ENCODE measurements at places on chromosomes 1 and 21. TPM values are rescaled to one million over a fixed set of nuclear protein-coding genes. Genes with fewer than 3 reads are reported as not detected.

GRCh38 chr1:5908461-5909375 lies 83.5 kb downstream of the NPHP4 start:
- no peak for DNase-seq

NBPF14 gene
- 34.7 TPM for polyA plus RNA-seq

- no peak for DNase-seq
Measured at GRCh38 chr1:56922507-56922906, 43.3 kb downstream of the C8B start.

DNA sequence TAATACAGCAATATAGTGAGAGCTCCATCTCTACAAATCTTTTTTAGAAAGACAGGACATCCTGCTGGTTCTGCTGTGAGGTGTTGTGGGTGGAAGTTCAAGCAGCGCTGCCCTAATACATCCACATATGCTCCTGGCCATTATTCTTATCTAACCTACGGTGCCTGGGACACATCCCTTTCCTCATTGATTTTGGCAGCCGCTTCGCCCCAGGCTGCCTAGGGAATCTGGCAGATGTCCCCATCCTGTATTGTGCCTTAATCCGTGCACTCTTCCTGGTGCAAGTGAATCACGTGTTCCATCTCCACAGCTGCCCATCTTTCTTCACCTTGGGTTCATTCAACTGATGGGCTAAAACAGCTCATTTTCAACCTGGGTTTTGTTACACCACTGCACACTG lies 3.1 kb upstream of the UBE2G2 start:
- no peak for DNase-seq

COL24A1 gene
- 1.8 TPM for polyA plus RNA-seq

GRCh38 chr1:206578978-206579374 lies 33.3 kb downstream of the EIF2D start:
- DNase-seq = no peak

CSRP1 gene
- polyA plus RNA-seq = 125 TPM

DNA sequence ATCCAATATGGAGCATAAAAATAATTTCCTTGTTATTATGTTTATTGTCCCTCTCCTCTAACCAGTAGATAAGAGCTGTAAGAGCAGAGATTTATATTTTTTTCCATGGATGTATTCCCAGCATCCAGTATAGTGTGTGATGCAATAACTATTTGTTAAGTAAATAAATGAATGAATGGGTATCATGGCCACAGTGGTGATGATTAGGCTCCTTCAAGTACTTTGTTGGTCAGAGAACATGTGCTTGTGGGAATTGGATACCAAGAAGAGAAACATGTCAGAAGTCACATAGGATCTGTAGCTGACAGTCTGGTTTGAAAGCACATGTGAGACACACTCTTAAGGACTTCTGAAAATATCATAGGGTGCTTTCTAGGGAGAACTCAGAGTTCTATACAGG lies 588.5 kb downstream of the AGBL4 start:
- DNase-seq = no peak

CAPN8 gene
- polyA plus RNA-seq = 2.7 TPM

CFAP141 gene
- polyA plus RNA-seq = not detected

GRCh38 chr1:228836427-228836826 lies 101.1 kb downstream of the RHOU start:
- DNase-seq = no peak

DNA sequence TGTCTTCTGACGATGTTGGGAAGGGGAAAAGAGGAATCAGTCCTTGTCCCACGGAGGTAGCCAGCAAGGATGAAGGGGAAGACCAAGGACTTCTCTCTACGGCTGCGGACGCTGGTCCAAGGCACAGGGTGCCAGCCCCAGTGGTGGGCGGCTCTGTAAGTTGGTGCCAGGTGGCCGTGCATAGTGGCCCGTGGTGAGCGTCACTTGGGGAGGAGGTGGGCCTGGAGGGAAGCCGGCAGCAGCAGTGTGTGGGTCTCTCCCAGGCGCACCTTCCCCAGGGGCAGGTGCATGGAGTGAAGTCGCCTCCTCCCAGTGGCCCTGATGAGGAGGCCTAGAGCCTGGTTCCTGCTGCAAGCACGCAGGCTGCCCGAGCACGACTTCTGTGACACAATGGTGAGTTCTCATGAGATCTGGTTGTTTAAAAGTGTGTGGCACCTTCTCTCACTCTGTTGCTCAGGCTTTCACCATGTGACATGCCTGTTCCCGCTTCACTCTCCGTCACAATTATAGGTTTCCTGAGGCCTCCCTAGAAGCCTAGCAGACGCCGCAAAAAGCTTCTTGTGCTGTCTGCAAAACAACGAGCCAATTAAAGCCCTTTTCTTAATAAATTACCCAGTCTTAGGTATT lies 43.6 kb upstream of the TIAM1 start:
- DNase-seq = no peak

CD1E gene
- not detected for polyA plus RNA-seq

SPRR1A gene
- polyA plus RNA-seq = not detected

- no peak for DNase-seq
Measured at GRCh38 chr1:204241050-204241449, 27.3 kb upstream of the GOLT1A start.

ACKR1 gene
- polyA plus RNA-seq = 0.23 TPM

KLHDC9 gene
- polyA plus RNA-seq = 20.3 TPM

- DNase-seq = no peak
Measured at GRCh38 chr1:110850627-110851026, 22.3 kb upstream of the CD53 start.

DNA sequence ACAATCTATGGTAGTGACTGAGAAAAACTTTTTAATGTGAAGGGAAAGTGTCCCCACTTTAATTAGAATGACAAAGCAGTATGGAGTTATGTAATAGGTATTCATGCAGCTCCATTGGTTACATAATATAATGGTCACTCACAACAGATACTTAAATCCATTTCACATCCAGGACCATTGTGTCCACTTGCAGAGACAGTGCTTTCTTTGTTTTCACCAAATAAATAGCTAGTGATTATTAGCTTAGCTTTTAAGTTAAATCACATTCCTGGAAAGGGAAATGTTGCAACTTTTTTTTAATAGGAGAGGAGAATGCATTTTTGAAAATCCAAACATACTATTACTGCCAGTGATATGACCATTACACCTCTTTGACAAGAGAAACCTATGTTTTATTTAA lies 22.9 kb downstream of the RGL1 start:
- DNase-seq = no peak

TNNI3K gene
- polyA plus RNA-seq = 1.6 TPM

GRCh38 chr1:107572674-107573211 lies 392.2 kb downstream of the VAV3 start:
- no peak for DNase-seq
